ENCODE measurements at places on chromosomes 2 and 18.

- no peak for DNase-seq
These were observed 43.9 kb downstream of the BOLA3 start for GRCh38 chr2:74103763-74104162.

- DNase-seq, result no peak
These were observed 8.7 kb upstream of the ADGRF3 start for GRCh38 chr2:26355038-26355995.

DNA sequence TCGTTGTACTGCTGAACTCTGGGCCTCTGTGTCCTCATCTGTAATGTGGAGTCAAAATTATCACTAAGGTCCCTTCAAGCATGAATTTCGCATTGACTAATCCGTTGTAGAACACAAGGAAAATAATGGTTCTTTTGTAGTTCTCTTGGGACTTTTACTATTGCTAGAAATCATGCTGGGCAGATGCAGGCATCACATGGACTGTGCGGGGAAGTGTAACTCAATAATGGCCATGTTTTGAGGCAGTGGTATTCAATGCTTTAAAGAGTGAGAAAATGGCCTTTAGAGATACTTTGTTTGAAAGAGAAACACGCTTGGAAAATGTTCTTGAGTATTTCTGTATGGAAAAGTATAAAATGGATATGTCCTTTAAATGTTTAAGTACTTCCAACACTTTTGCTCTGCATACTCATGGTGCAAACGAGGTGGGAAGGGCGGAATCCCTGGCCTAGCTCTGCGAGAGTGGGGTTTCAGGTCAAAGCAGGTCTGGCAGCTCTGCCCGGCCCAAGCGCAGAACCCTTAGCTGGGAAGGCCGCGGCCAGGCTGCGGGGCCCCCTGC is 117.3 kb upstream of the MSTN start:
- no peak for DNase-seq

- DNase-seq, result no peak
These were observed 83.6 kb downstream of the COLEC12 start for GRCh38 chr18:416930-417329.

DNA sequence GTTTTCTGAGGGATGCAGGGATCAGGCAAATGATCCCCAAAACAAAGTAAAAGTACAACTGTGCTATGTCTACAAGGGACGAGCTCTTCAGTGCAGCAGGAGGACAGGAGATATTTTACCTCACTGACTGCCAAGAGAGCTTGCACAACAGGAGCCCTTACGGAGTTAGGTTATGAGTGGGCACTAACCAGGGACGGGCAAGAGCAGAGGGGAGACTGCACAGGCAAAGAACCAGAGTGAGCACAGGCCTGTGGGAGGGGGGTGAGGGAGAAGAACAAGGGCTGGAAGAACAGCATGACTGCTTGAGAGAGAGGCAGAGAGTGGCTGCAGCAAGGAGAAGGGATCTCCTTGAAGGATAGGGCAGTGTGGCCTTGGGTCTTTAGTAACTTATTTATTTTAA is 101.1 kb upstream of the PID1 start:
- no peak for DNase-seq
